Suppressor macrophage treated with lipopolysaccharide for 1 hour (primary cell): ENCODE measurements at places on chromosomes 5 and 9.

- DNase-seq, result peak; percentile 38
Observed at GRCh38 chr9:111301195-111301594, 28.8 kb downstream of the OR2K2 start.

- no peak for DNase-seq
Observed at GRCh38 chr5:94243612-94244011, 374.8 kb downstream of the KIAA0825 start.

DNA sequence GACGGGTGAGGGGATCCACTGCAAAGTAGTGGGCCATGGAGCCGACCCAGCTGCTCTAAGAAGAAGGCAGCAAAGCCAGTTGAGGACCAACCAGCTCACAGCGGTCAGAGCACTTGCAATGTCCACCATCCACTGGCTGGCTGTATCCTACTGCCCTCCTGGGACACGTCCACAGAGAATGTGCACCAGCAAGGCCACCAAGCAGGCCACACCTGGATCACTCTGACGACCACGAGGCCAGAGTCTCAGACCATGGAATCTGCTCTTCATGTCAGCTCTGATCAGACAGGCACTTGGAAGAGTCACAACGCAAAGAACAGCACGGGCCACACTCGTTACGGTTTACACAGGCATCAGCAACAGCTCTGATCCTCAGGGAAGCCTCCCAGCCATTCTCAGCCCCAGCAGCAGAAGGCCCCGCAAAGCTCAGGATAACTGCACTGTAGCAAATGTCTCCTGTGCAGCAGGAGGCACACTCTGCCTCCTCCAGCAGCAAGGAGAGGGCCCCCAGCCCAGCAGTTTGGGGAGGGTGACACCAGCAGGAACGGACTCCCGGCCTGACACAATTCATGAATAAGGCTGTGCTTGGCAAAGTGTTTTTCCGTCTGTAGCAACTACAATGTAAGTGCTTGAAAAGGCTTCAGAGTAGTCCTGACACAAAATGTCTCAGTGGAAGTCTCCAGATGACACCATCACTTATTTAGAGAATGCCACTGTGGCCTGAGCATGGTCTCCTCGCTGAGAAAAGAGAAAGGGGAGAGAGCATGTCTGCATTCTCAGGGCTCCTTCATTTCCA lies 15.7 kb downstream of the SEMA4D start:
- no peak for DNase-seq

DNA sequence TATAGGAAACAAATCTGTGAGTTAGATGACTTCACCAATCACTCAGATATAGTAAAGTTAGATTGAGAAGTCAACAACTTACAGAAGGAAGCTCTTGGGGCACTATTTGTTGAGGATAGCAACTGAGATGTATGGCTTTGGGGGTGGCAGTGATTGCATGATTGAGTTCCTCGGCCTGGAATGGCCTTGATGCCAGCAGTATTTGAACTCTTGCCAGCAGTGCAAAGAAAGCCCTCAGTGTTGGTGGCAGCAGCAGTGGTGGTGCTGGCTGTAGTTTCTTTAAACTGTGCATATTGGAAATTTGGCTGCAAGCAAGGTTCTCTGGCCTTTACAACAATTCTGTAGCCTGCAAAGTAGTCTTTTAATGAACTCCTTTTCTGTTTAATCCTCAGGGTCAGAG lies 41.4 kb upstream of the PJA2 start:
- DNase-seq, result no peak

GRCh38 chr5:177537389-177538361 lies 16.7 kb downstream of the FAM193B start:
- DNase-seq, result no peak
